NCI-H2171 (cell line): ENCODE measurements at places on chromosomes 4 and X.

DNA sequence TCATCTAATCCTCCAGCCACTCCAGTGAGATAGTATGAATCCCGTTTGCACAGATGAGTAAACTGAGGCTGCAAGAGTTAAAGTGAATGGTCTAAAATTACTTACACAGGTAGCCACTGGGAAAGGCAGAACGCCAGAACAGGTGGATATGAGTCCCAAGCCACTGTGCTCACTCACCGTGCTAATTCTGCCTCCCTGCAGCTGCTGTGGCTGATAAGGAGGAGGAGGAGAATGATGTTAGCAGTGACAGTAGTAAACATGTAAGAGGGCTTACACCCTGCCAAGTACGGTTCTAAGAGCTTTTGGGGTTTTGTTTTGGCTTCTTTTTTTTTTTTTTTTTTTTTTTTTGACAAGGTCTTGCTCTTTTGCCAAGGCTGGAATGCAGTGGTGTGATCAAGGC is 90.5 kb upstream of the PRPS2 start:
- DNase-seq: no peak

- DNase-seq: no peak
Observed at GRCh38 chrX:143472347-143472938, 44.8 kb downstream of the SPANXN3 start.

- DNase-seq: no peak
Observed at GRCh38 chr4:120994521-120994920, 72.0 kb upstream of the PRDM5 start.

GRCh38 chrX:133415276-133416105 is at the start of gene GPC4:
TSS of gene GPC4 (minus strand) at chrX:133415489. CDS start at chrX:133414965, 524 bp downstream.
- peak; percentile 30 for DNase-seq

GRCh38 chrX:148416931-148417330 is 83.5 kb upstream of the AFF2 start:
- DNase-seq: no peak

DNA sequence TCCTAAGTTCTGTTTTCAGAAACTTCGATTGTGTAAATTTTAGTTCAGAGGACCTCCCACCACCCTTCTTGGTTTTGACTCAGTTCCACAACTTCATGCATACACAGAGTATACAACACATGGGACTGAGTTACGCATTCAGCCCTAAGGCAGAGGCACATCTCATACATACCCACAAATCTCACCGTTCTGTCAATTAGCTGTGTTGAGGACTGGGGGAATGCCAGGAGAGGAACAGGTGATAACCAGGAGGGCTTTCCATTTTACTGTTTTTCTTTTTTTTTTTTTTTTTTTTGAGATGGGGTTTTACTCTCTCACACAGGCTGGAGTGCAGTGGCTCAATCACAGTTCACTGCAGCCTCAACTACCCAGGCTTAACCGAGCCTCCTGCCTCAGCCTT is 150.2 kb downstream of the TSPAN5 start:
- no peak for DNase-seq

GRCh38 chrX:71251466-71251973 is 2.4 kb downstream of the ZMYM3 start:
- no peak for DNase-seq

- no peak for DNase-seq
Observed at GRCh38 chr4:137083571-137084135, 448.6 kb downstream of the PCDH18 start.

DNA sequence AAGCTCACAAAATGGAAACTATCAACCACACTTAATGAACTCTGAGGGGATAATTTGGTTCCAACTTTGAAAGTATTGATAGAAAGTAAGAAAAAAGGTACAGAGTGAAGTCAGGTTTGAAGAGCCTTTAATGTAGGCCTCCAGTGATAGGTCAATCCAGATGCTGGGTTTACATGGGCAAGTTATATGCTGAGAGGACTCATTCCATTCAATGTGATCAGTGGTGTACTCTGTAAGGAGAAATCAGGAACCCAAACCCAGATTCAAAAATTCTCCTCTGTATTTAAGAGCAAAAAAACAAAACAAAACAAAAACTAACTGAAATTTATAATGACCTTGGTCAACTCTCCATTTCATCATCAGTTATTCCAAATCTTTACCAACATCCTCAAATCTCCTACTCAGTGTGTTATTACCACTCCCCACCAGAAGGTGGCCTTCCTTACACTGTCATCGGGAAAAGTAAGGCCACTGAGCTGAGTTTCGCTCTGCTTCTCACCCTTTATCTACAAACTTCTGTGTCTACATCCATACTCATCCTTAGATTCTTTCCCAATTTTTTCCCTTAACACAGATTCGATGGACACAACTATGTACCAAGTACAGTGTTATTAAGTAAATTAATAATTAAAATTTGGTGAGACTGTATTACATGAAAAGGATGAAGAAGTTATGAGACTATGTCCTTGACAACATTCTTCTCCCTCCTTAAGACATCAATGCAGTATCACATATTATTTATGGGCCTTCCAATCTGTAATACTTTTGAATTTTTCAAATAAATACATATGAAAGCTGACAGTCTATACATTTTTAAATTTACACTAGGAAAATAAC is 88.3 kb downstream of the ZAR1 start:
- peak; percentile 4 for DNase-seq

DNA sequence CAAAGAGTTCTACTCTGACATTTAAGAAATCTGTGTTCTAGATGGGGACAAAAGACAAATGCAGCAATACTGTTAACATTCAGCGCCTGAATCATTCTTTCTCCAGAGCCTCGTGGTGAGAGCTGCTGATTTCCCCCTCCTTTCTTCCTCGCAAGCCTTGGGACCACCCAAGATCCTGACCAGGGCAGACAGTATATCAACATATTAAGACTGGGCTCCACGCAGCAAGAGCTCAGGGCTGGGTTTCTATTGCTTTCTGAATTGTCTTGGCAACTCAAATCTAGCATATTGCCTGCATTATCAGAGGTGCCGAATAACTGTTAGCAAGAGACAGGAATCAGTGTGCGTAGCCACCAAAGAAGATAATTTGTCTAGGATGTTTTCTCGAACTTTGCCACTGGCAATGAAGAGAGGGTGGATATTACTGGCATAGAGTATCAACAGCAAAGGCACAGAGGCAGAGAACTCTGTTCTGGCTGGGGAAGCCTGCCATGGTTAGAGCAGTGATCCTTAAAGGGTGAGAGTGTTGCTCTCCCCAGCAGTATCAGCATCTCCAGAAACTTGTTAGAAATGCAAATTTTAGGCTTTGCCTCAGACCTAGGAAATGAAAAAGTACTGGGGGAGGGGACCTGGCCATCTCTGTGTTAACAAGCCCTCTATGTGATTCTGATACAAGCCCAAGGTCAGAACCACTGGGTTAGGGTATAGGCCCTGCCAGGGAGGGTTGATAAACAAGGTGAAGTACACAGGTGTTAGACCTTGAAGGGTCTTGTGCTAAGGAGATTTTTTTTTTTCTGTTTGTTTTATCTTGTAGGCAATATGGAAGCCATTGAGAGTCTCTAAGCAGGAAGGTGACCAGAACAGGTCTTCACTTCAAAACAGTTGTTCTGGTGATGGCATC is 46.2 kb upstream of the MID1IP1 start:
- DNase-seq: no peak

DNA sequence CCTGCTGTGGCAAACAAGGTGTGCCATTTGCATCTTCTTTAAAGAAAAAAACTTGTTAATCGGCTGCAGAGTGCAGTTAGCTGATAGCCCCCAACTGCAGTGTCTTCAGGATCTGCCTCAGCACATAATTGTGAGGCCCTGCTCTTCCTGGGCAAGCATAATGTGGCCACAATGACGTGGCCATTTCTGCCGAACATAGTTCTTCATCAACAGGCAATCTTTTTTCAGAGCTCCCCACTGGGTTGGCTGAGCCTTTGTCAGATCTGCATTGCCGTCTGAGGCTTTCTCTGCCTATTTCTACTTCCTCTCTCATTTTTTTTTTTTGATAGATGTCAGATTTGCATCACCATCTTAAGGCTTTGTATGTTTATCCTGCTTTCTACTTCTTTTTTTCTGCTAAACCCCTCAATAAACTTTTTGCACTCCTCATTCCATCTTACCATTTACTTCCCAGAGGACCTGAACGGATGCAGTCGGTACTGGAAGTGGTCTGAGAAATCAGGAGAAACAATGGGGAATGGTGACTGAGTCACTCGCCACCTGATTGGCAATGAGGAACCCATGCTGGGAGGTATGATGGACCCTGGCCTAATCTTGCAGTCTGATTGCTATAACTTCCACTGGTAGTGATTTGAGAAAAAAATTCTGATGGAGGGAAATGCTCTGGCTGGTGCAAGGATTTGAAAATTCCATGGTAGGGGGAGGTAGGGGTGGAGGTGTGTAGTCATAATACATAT is 21.2 kb upstream of the TAB3 start:
- no peak for DNase-seq

DNA sequence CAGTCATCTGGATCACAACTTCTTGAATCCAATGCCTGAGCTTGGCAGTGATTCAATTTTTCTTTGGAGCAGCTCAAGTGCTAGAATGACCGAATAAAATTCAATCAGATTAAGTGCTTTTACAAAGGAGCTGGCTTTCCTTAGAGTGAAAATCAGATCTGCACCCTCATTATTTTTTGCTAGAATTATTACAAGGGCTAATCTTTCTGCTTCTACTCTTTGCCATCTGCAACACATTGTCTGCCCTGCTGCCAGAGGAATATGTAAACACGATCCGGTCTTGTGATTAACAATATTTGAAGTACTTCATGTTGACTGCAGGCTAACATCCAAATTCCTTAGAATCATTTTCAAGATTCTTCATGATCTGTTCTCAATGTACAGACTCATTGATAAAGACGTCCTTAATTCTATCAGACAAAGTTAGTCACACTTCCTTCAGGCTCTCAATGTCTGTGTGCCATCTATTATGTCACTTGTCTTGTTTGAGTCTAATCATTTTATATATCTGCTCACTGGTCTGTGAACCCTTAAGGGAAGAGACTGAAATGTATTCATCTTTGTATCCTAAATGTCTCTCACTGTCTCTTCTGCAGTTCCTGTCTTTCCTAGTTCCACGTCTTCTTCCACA is 531.2 kb downstream of the GALNTL6 start:
- DNase-seq: no peak

DNA sequence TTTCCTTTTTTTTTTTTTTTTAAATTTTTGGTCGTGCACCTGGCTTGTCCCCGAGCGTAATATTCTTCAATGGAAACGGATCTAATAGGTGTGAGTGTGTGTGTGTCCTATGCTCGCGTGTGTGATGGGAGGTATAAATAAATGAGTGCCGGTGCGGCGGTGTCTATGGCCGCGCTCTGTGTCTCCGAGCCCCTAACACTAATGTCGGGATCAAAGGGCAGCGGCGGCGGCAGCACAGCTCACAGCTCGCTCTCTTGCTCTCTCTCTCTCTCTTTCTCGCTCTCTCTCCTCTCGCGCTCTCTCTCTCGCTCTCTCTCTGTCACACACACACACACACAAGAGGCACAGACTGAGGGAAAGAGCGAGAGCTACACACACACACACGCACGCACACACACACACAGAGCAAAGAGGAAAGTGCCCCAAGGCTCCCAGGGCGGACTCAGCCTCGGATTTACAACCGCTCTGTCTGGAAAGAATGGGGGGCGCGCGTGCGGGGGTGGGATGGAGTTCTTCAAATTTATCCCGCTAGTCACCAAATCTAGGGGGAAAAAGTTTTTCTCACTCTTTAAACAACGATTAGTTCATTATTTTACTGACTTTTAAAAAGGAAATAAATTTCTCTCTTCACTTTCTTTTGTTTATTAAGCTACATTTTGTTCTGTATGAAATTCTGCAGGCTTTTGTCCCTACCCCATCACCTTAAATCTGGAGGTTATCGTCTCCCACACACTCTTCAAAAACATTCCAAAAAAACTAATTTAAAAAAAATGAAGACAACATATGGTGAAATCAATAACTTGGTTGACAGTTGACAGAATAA is at the start of gene ZNF827:
Gene ZNF827, minus strand, starts transcription at position 206 of the 823 bp plus-strand sequence. CDS start 416 bp downstream, outside the sequence.
- DNase-seq: peak; percentile 24

DNA sequence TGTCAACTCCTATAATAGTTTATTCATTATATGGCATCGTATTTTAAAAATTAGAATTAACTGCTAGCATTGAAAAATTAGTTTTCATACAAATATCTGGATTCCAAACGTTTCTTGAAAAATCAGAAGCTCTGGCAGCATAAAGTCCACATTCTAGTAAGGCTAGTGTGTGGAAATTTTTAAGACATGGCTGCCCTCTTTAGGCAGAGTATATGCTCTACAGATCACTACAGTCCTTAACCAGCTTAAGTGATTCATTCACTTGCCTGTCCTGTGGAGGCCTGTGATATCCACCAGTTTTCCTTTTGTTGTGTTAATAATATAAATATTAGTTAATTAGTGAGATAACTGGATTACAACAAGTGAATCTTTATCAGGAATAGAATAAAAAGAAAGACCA is 287.2 kb downstream of the OPHN1 start:
- DNase-seq: no peak
